WTC11 (cell line): ENCODE measurements at places on chromosomes 16 and 17. TPM values are rescaled to one million over a fixed set of nuclear protein-coding genes. Genes with fewer than 3 reads are reported as not detected.

The CNTNAP4 gene
- total RNA-seq, result not detected in 3 replicates

DNA sequence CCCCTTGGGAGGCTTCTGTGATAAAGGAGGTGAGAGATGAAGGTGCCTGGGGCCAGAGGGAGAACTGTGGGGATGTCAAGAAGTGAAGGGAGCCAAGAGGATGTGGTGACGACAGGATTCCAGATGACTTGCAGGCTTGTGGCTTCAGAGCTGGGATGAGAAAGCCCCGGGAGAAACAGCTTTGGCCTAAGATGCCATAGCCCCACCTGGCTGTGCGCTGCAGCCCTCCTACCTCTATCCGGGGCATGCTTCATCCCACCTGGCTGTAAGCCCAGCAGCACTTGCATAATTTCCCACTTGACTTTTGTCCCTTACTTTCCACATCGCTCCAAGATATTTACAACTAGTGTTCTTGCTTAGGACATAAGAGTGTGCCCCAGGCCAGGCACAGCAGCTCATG is 29.3 kb downstream of the GINS3 start:
- no peak for DNase-seq

The CNTNAP1 gene
- total RNA-seq, result 12.1 to 12.7 TPM (median 12.7 TPM) in 3 replicates

DNA sequence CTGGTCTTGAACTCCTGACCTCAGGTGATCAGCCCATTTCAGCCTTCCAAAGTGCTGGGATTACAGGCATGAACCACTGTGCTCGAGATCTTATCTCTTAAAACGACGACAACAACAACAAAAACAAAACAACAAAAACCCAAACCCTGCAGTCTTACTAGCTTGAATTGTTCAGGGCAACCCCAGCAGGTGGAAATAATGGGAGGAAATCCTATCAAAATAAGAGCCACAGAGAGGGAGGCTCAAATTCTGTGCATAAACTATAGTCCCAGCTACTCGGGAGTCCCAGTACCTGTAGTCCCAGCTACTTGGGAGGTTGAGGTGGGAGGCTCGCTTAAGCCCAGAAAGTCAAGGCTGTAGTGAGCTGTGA is 16.5 kb upstream of the ATP6V0A1 start:
- no peak for DNase-seq

- DNase-seq, result no peak
These were observed 226.6 kb upstream of the ASIC2 start for GRCh38 chr17:33519692-33520091.

The TMC7 gene
- 2.5 to 3.7 TPM (median 3.6 TPM) in 3 replicates for total RNA-seq

GRCh38 chr17:39665642-39666224 is 584 bp downstream of the TCAP start:
- peak; percentile 38 for DNase-seq

The AXIN2 gene
- 35.0 to 37.3 TPM (median 37.0 TPM) in 3 replicates for total RNA-seq

The EPOP gene
- 8.7 to 12.3 TPM (median 9.0 TPM) in 3 replicates for total RNA-seq

- no peak for DNase-seq
These were observed 109.1 kb downstream of the ZFHX3 start for GRCh38 chr16:72938795-72939164.

DNA sequence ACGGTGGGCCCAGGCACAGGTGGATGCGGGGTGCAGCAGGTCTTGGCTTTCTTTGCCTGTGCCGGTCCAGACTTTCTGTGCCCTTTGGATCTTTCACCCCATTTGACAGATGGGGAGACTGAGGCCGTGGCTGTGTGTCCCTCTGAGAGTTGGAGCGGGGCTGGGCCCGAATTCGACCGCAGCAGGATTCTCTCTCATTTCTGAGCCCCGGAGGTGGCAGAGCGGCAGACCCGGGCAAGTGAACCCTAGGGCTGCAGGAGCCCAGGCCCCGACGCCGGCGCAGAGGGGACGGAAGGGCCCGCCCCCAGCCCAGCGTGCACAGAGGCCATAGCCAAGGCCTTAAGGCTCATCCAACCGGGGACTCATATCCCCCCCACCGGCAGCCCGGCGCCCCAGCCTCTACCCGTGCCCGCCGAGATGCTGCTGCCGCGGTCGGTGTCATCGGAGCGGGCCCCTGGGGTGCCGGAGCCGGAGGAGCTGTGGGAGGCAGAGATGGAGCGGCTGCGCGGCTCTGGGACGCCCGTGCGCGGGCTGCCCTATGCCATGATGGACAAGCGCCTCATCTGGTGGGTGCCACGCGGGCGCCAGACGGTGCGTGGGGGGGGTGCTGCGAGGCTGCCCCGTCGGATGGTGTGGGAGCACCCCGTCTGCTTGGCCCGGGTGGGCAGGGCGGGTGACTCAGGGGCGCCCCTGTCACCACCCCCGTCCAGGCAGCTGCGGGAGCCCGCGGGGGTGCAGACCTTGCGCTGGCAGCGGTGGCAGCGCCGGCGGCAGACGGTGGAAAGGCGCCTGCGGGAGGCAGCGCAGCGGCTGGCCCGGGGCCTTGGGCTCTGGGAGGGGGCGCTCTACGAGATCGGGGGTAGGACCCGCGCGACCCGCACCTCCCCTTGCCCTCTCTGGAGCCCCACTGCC is 857 bp downstream of the TMC8 start:
- DNase-seq, result no peak

The TCF25 gene
- 113 to 155 TPM (median 127 TPM) in 3 replicates for total RNA-seq

DNA sequence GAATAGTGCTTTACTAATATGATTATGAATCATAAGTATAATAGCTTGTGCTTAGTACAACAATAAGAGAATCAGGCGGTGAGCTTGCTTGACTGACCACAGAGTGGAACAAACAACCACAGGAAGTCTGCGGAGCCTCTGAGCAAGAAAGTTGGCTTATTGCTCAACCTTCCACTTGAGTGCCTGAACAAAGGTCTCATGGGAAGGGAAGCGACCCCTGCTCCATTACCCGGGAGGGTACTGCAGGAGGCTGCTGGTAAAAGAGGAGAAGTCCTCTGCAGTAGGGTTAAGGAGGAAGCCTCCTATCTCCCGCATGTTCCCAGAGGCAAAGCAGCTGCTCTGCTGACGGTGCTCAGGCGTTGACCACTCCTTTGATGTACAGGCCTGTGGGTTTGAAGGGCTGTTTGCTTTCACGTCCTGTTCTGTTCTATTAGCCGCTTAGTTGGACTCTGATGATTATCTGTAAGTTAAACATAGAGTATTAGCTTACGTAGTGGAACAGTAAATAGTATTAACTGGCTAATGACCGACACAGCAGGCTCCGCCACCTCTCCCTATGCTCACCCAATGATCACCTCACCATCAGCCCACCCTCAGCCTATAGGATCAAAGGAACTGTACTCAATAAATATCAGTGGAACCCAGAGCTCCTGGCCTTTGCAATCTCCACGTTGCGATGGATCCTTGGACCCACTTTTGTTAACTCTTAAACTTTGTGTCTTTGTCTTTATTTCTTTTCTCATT is 17.5 kb downstream of the ALOX15B start:
- peak; percentile 8 for DNase-seq

GRCh38 chr17:74723891-74724290 is 11.2 kb upstream of the CD300LF start:
- DNase-seq, result no peak

DNA sequence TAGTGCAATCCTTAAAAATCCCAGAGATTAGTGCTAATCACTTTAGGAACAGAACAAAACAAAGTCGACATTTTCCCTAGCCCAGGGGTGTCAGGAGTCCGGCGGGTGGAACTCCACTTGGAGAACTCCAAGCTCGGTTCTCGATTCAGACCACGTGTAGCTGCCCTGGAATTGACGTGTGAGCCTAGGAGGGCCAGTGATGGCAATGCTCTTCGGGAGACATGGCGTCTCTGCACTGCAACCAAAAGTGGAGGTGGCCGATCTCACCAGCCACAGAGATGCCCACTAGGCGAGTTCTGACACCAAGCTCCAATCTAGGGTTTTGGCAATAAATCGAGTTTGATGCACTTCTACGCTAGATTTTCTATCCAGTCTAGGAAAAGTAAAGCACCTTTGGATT is 17.6 kb downstream of the MAP1LC3B start:
- DNase-seq, result no peak

- DNase-seq, result no peak
These were observed 62.1 kb downstream of the ABHD15 start for GRCh38 chr17:29504711-29505110.

GRCh38 chr16:31036691-31037090 is 3.3 kb downstream of the STX4 start:
- no peak for DNase-seq

The SLC38A8 gene
- not detected in 3 replicates for total RNA-seq

DNA sequence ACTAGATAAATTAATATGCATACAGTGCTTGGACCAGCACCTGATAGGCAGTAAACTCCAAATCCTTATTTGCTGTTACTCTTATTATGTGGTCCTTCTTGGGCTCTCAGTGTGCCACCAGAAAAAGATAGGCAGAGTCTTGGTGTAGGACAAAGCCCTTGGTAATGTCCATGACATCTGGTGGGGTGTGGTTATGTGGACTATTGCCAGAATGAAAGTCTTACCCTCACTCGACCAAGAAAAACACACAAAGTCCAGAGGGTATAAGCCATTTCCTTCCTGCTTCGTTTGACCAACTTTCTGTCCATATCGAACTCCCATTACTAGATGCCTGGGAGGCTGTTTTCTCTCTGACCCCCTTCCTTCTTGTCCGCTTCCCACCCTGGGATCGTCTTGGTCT is 140.9 kb downstream of the UTP18 start:
- DNase-seq, result no peak

The PRAC1 gene
- 35.2 to 60.8 TPM (median 37.9 TPM) in 3 replicates for total RNA-seq

DNA sequence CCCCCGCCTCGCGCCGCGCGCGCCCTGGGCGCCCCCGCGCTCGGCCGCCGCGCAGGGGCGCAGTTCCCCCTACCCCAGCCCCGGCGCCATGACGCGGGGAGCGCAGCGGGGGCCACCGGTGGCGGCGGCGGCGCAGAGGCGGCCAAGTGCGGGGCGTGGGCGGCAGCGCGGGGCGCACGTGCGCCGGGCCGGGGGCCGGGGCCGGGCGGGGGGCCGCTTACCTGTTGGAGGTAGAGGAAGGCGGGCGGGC is 108.3 kb downstream of the ENGASE start:
- no peak for DNase-seq

The STH gene
- total RNA-seq, result not detected in 3 replicates

The BCL6B gene
- total RNA-seq, result 11.4 to 13.5 TPM (median 12.3 TPM) in 3 replicates

The IRX5 gene
- total RNA-seq, result 0.35 to 0.48 TPM (median 0.44 TPM) in 3 replicates

GRCh38 chr16:68083239-68083781 is 1.9 kb upstream of the NFATC3 start:
- DNase-seq, result no peak

GRCh38 chr17:32345951-32346600 is 3.9 kb upstream of the ZNF207 start:
- DNase-seq, result no peak

The DNAAF8 gene
- 0.09 to 0.41 TPM (median 0.14 TPM) in 3 replicates for total RNA-seq

The ZNF319 gene
- 4.6 to 5.5 TPM (median 5.3 TPM) in 3 replicates for total RNA-seq

DNA sequence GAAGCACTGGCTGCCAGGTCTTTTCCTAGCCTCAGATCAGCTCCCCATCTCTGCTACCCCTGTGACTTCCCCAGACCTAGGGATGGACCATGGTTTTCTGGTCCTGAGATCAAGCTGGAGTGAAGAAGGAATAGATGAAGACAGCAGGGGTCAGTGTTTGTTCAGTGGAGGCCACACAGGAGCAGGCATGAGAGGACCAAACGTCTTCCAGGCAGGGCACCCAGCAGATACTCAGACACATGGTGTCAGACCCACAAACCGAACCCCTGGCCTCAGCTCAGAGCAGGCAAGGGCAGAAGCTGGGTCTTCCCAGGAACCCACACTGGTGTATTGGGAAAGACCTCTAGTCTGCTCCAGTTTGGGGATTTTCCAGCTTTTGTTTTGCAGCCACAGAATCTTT is 189.7 kb downstream of the IRX5 start:
- peak; percentile 16 for DNase-seq
